ENCODE measurements at places on chromosomes 11 and 22. TPM values are rescaled to one million over a fixed set of nuclear protein-coding genes. Genes with fewer than 3 reads are reported as not detected.

OR52E6 gene
- polyA plus RNA-seq = not detected

C11orf87 gene
- 0.26 TPM for polyA plus RNA-seq

BCO2 gene
- 0.20 TPM for polyA plus RNA-seq

UPK3A gene
- polyA plus RNA-seq = not detected

SYT13 gene
- polyA plus RNA-seq = not detected

AIFM3 gene
- 0.09 TPM for polyA plus RNA-seq

OR5A1 gene
- not detected for polyA plus RNA-seq

ANKK1 gene
- not detected for polyA plus RNA-seq

DNA sequence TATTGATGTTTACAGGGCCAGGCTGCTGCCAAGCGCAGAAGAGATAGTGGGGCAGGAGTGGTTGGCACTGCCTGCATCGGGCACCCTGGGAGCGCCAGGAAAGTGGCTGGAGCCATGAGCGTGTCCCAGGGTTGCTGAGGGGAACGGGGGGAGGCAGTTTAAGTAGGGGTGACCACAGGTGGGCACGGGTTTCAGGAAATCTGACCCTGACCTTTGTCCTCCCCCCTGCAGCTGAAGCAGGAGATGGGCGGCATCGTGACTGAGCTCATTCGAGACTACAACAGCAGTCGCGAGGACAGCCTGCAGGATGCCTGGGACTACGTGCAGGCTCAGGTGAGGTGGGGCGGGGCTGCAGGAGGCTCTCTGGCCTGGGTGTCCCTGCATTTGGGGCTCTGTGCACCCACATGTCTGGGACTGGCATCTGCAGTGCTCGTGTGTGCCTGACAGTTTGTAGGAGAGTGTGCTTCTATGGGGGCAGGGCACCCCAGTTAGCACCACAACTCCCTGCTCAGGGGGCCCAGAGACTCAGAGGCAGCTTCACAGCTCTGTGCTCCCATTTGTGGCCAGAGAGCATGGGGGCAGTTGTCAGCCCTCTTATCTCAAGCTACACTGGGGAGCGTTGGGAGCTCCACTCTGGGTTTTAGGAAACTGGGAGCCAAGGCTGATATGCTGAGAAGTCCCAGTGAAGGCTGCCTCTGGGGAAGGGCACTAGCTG is 49.7 kb downstream of the CD82 start:
- H3K27ac ChIP-seq = no peak overlapping the region
- H3K36me3 ChIP-seq = peaks cover 16% of the 10 kb centered on the region
- peaks cover 2% of the 10 kb centered on the region for H3K4me1 ChIP-seq
- H3K4me3 ChIP-seq = no peak overlapping the region
- DNase-seq = no peak

- no peaks in the 10 kb centered on the region for H3K36me3 ChIP-seq
- no peaks in the 10 kb centered on the region for H3K4me1 ChIP-seq
- DNase-seq = no peak
- no peak overlapping the region for H3K27ac ChIP-seq
- H3K27me3 ChIP-seq = peaks cover 16% of the 10 kb centered on the region
Observed at GRCh38 chr22:31935961-31936635, 8.2 kb upstream of the YWHAH start.

GRCh38 chr11:57354699-57355098 is 16.5 kb downstream of the P2RX3 start:
- no peaks in the 10 kb centered on the region for H3K36me3 ChIP-seq
- H3K4me3 ChIP-seq = no peak overlapping the region
- peaks cover under 1% of the 10 kb centered on the region for H3K4me1 ChIP-seq
- H3K27me3 ChIP-seq = peaks cover 37% of the 10 kb centered on the region

DNA sequence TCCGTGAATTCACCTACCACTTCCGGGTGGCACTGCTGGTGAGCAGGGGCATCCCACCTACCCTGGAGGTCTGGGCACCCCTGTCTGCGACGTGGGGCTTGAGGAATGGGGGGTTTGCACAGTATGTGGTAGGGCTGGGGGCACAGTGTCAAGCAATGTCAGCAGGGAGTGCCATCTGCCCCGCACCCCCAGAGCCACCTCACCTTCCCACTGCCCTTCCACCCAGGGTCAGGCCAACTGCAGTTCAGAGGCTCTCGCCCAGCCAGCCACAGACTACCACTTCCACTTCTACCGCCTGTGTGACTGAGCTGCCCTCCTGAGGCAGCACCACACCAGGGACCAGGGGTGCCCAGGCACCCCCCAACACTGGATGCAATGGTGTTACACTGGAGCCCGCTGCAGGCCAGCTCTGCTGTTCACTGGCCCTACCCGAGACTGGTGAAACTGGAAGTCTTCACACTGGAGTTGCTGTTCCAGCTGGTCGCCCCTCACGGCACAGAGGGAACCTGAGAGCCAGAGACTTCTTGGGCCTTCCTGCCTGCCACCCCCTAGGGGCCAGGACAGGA is 6.5 kb downstream of the TMEM258 start:
- no peak overlapping the region for H3K27ac ChIP-seq
- peaks cover 66% of the 10 kb centered on the region for H3K36me3 ChIP-seq
- DNase-seq = no peak
- H3K27me3 ChIP-seq = no peaks in the 10 kb centered on the region

GRCh38 chr11:71139516-71140205 is 112.7 kb downstream of the SHANK2 start:
- H3K4me1 ChIP-seq = peaks cover 2% of the 10 kb centered on the region
- H3K36me3 ChIP-seq = no peaks in the 10 kb centered on the region

- no peak overlapping the region for H3K27ac ChIP-seq
- H3K27me3 ChIP-seq = no peaks in the 10 kb centered on the region
- no peak overlapping the region for H3K4me3 ChIP-seq
- no peaks in the 10 kb centered on the region for H3K4me1 ChIP-seq
Observed at GRCh38 chr22:35681454-35682052, 33.3 kb downstream of the APOL6 start.

DNA sequence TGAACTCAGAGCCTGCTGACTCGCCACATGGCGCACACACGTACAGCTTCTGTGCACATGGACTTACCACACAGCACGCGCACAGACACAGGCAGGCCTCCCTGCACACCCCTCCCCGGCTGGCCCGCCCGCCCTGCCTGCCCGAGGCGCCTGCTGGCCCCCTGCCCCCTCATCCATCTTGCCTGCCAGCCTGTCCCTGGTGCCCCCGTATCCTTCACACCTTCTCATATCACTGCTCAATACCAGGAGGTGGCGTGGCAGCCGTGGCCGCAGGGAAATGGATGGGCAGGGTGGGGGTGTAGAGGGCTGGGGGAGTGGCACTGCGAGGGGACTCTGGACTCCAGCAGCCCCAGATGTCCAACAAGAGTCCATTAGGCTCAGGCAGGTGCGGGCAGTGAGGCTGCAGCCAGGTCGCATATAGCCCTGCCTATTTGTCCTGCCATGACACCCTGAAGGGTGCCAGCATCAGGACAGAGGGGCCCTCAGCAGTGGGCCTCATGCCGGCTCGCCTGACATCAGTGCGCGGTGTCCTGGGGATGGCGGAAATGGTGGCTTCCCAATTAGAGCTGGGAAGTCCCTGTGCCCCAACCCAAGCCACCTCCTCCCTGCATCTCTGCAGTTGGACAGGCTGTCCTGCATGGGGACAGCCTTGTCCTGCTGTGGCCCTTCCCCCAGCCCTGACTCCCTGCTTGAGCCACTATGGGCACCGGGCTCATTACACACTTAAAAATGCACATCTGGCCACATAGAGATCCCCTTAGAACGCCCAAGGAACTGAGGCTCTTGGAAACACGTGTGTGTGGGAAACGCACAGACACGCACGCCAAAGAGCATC is 2.0 kb upstream of the TBX10 start:
- DNase-seq = no peak
- no peak overlapping the region for H3K27ac ChIP-seq
